ENCODE measurements at places on chromosomes 5 and 9.

- no peak for DNase-seq
- peak overlapping the region; percentile 54 for H3K27ac ChIP-seq
- no peaks in the 10 kb centered on the region for H3K36me3 ChIP-seq
- H3K27me3 ChIP-seq, result no peaks in the 10 kb centered on the region
Observed at GRCh38 chr5:133240425-133241091, 188.7 kb downstream of the HSPA4 start.

GRCh38 chr9:138023394-138024124, 146.0 kb downstream of the CACNA1B start:
- no peak overlapping the region for H3K27ac ChIP-seq
- no peak for DNase-seq
- no peak overlapping the region for H3K4me3 ChIP-seq
- no peaks in the 10 kb centered on the region for H3K27me3 ChIP-seq
- no peaks in the 10 kb centered on the region for H3K4me1 ChIP-seq
- no peaks in the 10 kb centered on the region for H3K36me3 ChIP-seq

DNA sequence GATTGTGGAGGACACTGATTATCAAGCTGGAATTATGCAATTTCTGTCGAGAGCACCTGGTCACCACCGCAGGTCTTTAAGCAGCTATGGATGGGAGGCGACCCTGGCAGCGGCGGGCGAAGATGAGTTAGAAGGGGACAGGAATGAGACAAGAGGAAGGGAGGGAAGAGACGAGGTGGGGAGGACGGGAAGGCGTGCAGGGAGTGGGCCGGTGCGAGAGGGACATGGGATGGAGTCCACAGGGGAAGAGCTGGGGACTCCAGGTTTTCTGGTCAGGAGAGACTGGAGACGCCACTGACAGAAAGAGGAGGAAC, 192.3 kb downstream of the MELK start:
- no peaks in the 10 kb centered on the region for H3K36me3 ChIP-seq
- DNase-seq, result no peak
- no peak overlapping the region for H3K27ac ChIP-seq
- H3K27me3 ChIP-seq, result no peaks in the 10 kb centered on the region

- H3K36me3 ChIP-seq, result no peaks in the 10 kb centered on the region
- no peaks in the 10 kb centered on the region for H3K27me3 ChIP-seq
- DNase-seq, result no peak
- no peak overlapping the region for H3K27ac ChIP-seq
- H3K4me3 ChIP-seq, result no peak overlapping the region
Observed at GRCh38 chr5:677131-678101, 15.7 kb downstream of the TPPP start.

GRCh38 chr9:135820661-135821060, 86.7 kb downstream of the CAMSAP1 start:
- H3K4me3 ChIP-seq, result no peak overlapping the region
- no peaks in the 10 kb centered on the region for H3K4me1 ChIP-seq
- no peak for DNase-seq
- peaks cover 43% of the 10 kb centered on the region for H3K36me3 ChIP-seq

- H3K4me3 ChIP-seq, result no peak overlapping the region
- H3K36me3 ChIP-seq, result no peaks in the 10 kb centered on the region
- no peak for DNase-seq
Observed at GRCh38 chr9:12723409-12724028, 30.3 kb downstream of the TYRP1 start.

GRCh38 chr5:72268753-72269410, 51.2 kb downstream of the MRPS27 start:
- H3K27me3 ChIP-seq, result no peaks in the 10 kb centered on the region
- H3K27ac ChIP-seq, result no peak overlapping the region
- no peaks in the 10 kb centered on the region for H3K4me1 ChIP-seq
- H3K4me3 ChIP-seq, result no peak overlapping the region
- peaks cover 6% of the 10 kb centered on the region for H3K36me3 ChIP-seq

DNA sequence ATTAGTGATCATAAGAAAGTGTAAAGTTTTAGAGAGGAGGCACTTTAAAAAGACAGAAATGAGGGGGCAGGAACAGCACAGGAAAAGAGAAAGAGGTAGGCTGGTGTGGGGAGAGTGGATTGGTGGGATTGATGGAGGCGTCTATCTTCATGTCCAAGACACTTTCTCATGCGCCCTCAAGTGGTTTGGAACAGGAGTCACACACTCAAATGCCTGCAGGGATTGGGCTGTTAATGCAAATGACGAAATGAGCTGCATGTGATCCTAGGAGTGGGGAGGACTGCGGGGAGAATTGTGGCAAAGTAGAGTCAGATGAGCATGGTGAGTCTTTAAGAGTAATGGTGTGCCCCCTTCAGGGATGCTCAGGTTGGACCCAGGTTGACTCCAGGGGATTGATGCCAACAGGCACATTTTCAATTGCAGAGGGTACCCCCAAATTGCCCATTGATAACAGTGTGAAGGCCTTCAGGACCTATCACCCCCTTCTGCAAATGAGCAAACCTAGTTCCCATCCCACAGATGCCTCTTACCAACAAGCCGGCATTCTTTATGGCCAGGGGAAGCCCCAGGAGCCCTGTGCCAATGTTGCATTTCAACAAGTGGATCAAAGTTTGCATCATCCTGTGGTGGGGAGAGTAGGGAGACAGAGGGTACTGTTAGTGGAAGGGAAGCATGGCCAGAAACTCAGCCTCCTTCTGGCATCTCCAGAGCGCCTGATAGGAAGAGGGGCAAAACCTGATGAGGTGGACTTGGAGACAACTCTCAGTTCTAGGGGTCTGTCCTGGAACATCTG, 5.3 kb downstream of the SLC36A3 start:
- H3K4me3 ChIP-seq, result no peak overlapping the region
- H3K27me3 ChIP-seq, result peaks cover 6% of the 10 kb centered on the region
- H3K4me1 ChIP-seq, result no peaks in the 10 kb centered on the region
- DNase-seq, result no peak
- H3K27ac ChIP-seq, result no peak overlapping the region

DNA sequence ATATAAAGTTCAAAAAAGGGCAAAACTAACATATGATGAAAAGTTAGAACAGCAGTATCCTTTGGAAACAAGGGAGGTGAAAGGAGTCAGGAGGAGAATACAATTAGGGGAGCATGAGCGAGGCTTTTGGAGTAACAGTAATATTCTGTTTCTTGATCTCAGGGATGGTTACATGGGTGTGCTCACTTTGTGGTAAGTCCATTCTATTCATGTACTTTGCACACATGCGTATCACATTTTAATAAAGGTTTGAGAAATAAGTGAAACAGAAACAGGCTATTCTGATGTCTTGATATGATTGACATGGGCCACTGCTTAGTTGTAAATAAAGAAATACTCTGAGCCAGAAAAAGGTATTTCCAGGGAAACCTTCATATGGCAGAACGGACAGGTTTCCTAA, 208.8 kb downstream of the SPOCK1 start:
- no peaks in the 10 kb centered on the region for H3K4me1 ChIP-seq
- no peak overlapping the region for H3K4me3 ChIP-seq
- no peaks in the 10 kb centered on the region for H3K36me3 ChIP-seq

- no peaks in the 10 kb centered on the region for H3K4me1 ChIP-seq
- no peak for DNase-seq
- no peak overlapping the region for H3K4me3 ChIP-seq
- no peaks in the 10 kb centered on the region for H3K27me3 ChIP-seq
Observed at GRCh38 chr9:1959371-1959770, 55.8 kb upstream of the SMARCA2 start.

DNA sequence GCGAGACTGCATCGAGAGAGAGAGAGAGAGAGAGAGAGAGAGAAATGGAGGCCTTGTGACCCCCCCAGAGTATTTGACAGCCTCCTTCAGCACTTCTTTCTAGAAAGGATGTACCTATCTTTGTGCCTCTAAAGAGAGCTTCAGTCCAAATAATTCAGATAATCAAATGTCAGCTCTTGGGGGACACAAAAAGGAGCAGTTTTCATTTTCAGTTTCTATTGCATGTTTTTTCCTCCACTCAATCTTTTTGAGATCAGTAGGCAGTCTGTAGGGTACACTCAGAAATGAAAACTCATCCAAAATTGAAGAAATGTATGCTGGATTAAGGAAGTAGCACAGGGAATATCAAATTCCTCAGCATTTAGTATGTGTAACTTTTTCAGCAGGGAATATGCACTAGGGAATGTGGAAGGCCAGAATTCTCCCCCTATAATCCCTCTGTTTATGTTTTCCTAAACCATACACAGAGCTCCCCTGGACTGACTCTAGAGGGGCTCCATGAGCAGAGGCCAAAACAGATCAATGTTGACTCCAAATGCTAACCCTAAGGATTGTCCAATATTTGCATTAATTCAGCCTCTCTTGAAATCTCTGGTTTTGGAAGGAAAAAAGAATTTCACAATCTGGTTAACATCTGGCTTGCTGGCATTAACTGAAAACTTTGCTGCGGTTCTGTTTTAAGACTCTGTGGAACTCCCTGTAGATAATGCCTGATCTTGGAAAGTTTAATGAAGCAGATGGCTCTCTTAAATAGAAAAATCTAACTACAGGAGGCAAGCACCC, 250.1 kb downstream of the CEMIP2 start:
- H3K27me3 ChIP-seq, result no peaks in the 10 kb centered on the region
- H3K4me3 ChIP-seq, result no peak overlapping the region
- no peaks in the 10 kb centered on the region for H3K36me3 ChIP-seq
- H3K27ac ChIP-seq, result no peak overlapping the region
- DNase-seq, result no peak
- H3K4me1 ChIP-seq, result no peaks in the 10 kb centered on the region

- H3K27ac ChIP-seq, result no peak overlapping the region
- H3K27me3 ChIP-seq, result no peaks in the 10 kb centered on the region
- H3K4me3 ChIP-seq, result no peak overlapping the region
- H3K4me1 ChIP-seq, result no peaks in the 10 kb centered on the region
Observed at GRCh38 chr9:15724016-15724415, 171.2 kb downstream of the CCDC171 start.

GRCh38 chr5:78467752-78468357, 107.4 kb downstream of the SCAMP1 start:
- H3K27me3 ChIP-seq, result no peaks in the 10 kb centered on the region
- no peak overlapping the region for H3K4me3 ChIP-seq
- no peaks in the 10 kb centered on the region for H3K36me3 ChIP-seq
- no peaks in the 10 kb centered on the region for H3K4me1 ChIP-seq
- DNase-seq, result peak; percentile 7
- no peak overlapping the region for H3K27ac ChIP-seq

GRCh38 chr9:78122631-78123030, 91.0 kb upstream of the GNAQ start:
- H3K4me1 ChIP-seq, result peaks cover 27% of the 10 kb centered on the region
- DNase-seq, result no peak
- H3K27ac ChIP-seq, result no peak overlapping the region
- H3K36me3 ChIP-seq, result no peaks in the 10 kb centered on the region

All from CD8-positive, alpha-beta memory T cell (primary cell).